ENCODE measurements at places on chromosomes 13 and 19.

DNA sequence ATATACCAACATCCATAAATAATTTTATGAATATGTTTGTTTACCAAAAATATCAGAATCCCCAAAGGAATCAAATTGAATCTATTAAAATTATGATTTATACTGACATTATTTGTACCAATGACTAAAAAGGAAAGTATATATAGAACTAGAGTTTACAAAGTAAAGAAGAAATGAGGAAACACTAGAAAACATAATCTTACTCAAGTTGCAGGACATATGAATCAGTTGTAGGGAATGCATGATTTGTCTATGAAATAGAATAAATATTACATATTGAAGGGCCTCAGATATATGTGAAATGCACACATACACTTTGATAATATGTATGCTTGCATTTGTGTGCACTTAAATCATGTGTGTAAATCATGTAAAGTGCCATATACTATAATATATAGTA, 1466.4 kb downstream of the EFNB2 start:
- DNase-seq: no peak

- no peak for DNase-seq
These were observed 13.5 kb downstream of the NOTCH3 start for GRCh38 chr19:15187026-15188007.

DNA sequence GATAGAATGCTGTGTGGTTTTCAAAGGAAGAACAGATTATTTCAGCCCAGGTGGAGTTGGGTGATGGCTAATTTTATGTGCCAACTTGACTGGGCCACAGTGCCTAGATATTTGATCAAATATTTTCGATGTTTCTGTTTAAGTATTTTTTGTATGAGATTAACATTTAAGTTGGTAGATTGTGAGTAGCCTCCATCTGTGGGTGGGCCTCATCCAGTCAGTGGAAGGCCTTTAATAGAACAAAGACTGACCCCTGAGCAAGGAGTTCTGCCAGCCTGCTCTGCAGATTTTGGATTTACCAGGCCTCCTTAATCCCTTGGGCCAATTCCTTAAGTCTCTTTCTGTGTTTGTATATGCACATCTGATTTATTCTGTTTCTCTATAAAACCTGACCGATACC, 13.9 kb downstream of the LSM14A start:
- DNase-seq: no peak

GRCh38 chr19:17721821-17722220, 2.5 kb downstream of the MAP1S start:
- DNase-seq: peak; percentile 33

GRCh38 chr13:90796474-90796873, 551.0 kb upstream of the MIR17HG start:
- no peak for DNase-seq

- DNase-seq: no peak
These were observed 212.5 kb upstream of the SOX1 start for GRCh38 chr13:111854403-111854802.
